Neural progenitor cell (in vitro differentiated cells): ENCODE measurements at places on chromosomes 2 and 18. TPM values are rescaled to one million over a fixed set of nuclear protein-coding genes. Genes with fewer than 3 reads are reported as not detected.

The SERTAD2 gene
- total RNA-seq, result 12.2 and 19.1 TPM in 2 replicates

The UPP2 gene
- not detected in 2 replicates for total RNA-seq

The GRP gene
- 2.1 TPM in 1 of 2 replicates, not detected in the other for total RNA-seq

The C1QL2 gene
- total RNA-seq, result not detected in 2 replicates

The ZAP70 gene
- 0.37 TPM in 1 of 2 replicates, not detected in the other for total RNA-seq

The STEAP3 gene
- total RNA-seq, result 0.30 and 1.2 TPM in 2 replicates

The C2orf72 gene
- total RNA-seq, result 2.4 TPM in 2 replicates

The IL1RL2 gene
- not detected in 2 replicates for total RNA-seq

The TNFRSF11A gene
- 0.47 and 1.1 TPM in 2 replicates for total RNA-seq

The SLC38A11 gene
- not detected in 2 replicates for total RNA-seq

The YES1 gene
- 190 and 209 TPM in 2 replicates for total RNA-seq

The ABCB6 gene
- total RNA-seq, result 14.0 and 14.3 TPM in 2 replicates

The ADAM23 gene
- total RNA-seq, result 17.2 and 19.4 TPM in 2 replicates

The OR6B2 gene
- not detected in 2 replicates for total RNA-seq

The TTR gene
- total RNA-seq, result 1.8 TPM in 1 of 2 replicates, not detected in the other

The SERPINB2 gene
- not detected in 2 replicates for total RNA-seq

The ABCB11 gene
- 0.09 TPM in 1 of 2 replicates, not detected in the other for total RNA-seq

The AQP12B gene
- total RNA-seq, result not detected in 2 replicates

The ESCO1 gene
- 27.4 and 48.8 TPM in 2 replicates for total RNA-seq

The STPG4 gene
- not detected in 2 replicates for total RNA-seq

The GPR39 gene
- 0.28 and 1.4 TPM in 2 replicates for total RNA-seq

The C2orf92 gene
- 3.3 and 6.2 TPM in 2 replicates for total RNA-seq

The POLR1B gene
- total RNA-seq, result 20.1 and 20.5 TPM in 2 replicates

The NAPG gene
- total RNA-seq, result 30.1 and 56.6 TPM in 2 replicates

The POTEI gene
- total RNA-seq, result 1.8 and 2.4 TPM in 2 replicates

The DSG4 gene
- not detected in 2 replicates for total RNA-seq

The SETBP1 gene
- total RNA-seq, result 12.0 and 14.4 TPM in 2 replicates

The GKN1 gene
- not detected in 2 replicates for total RNA-seq

The OSR1 gene
- total RNA-seq, result not detected in 2 replicates
